ENCODE measurements at places on chromosomes 7 and 10.

DNA sequence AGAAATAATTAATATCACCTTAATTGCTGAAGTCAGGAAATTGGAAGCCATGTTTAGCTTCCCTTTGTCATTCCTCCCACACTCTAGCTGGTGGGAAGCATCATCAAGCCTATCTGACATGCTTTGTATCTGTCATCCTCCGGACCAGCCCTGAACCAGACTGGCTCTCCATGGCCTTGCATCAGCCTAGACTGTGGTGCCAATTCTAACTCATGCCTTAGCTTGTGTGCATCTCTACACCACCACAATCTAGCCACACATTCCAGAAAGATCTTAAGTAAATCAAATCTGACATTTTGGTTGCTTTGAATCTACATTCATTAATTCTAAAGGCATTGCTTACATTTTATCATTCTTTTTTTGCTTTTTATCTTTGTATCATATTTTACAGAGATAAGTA, 196.4 kb upstream of the VSTM2A start:
- no peak for DNase-seq

DNA sequence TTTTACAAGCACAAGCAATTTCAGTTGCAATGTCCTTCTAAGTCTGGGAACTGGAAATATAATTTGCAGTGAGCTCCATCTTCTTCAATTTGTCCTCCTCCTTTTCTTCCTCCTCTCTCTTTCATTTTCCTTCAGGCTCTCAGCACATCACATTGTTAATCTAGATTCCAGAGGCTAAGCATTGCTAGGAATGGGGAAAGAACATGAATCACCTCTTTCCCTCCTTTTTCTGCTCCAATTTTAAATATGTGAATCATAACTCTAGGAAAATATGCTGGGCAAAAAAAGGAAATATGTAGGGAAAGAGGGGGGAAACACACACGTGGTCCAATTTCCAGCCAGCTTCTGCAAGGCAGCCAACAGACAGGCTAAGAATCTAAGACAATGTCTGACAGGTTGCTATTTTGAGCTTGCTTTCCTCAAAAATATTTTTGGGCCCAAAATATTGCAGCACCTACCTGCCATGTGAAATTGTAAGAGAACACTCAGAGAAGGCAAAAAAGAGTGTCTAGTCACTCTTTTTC, 72.7 kb upstream of the NUPR2 start:
- DNase-seq, result no peak

GRCh38 chr7:130923365-130923764, 189.4 kb upstream of the KLF14 start:
- no peak for DNase-seq

DNA sequence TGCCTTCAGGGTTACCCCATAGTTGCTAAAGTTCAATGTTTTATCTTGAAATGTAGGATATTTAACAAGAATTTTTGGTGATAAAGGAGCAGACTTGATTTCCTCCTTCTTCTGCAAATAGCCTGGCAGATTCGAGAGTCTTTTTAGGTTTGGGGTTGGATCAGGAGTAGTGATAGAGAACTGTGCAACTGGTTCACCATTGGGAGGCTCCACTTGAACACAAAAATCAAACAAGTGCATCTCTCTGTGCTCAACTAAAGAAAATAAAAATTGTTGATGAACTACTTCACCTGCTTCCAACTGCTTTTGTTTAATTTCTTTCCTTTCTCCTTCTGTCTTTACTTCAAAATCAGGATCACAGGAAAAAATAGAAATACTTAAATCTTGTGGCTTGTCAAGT, 58.5 kb downstream of the MACC1 start:
- no peak for DNase-seq
